Skin of body (tissue), 3 donors: ENCODE measurements at places on chromosomes 4 and X. TPM values are rescaled to one million over a fixed set of nuclear protein-coding genes. Genes with fewer than 3 reads are reported as not detected.

Gene WNK3
- 3.1 TPM for total RNA-seq

- DNase-seq = no peak
Measured at GRCh38 chr4:187687697-187688096, 307.9 kb upstream of the ZFP42 start.

Gene ADH7
- total RNA-seq = 1.3 TPM

GRCh38 chr4:188783606-188784160 lies 644.4 kb downstream of the TRIML1 start:
- peak; percentile 88 for DNase-seq

DNA sequence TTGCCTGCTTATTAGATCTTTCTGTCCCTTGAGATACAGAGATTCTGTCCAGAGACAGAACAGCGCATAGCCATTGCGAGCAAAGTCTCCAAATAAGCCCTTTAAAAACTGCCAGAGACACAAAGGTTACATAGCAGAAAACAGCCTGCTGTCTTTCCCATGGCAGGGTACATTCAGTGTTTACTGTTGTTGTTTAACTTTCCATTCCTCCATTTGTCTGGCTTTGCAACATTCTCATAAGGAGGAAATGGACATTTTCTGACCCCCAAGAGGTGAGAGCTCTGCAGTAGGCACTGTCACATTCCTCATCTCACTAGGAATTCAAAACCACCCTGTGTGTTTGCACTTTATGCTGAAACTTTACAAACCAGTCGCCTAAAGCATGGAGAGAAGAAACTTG lies 48.3 kb downstream of the PDE5A start:
- no peak for DNase-seq

GRCh38 chrX:1239681-1240142 lies 27.3 kb upstream of the CRLF2 start:
- no peak for DNase-seq

- DNase-seq = no peak
Measured at GRCh38 chr4:102503831-102504786, 3.0 kb downstream of the NFKB1 start.

- no peak for DNase-seq
Measured at GRCh38 chrX:11336201-11336600, 43.0 kb downstream of the AMELX start.

Gene CTSO
- total RNA-seq = 19.6 TPM

- no peak for DNase-seq
Measured at GRCh38 chr4:88353324-88353723, 25.3 kb upstream of the HERC6 start.
